Head of caudate nucleus (tissue), 42 donors: ENCODE measurements at places on chromosomes 11 and 22.

GRCh38 chr22:34225278-34225677 lies 305.0 kb upstream of the LARGE1 start:
- no peak for DNase-seq

DNA sequence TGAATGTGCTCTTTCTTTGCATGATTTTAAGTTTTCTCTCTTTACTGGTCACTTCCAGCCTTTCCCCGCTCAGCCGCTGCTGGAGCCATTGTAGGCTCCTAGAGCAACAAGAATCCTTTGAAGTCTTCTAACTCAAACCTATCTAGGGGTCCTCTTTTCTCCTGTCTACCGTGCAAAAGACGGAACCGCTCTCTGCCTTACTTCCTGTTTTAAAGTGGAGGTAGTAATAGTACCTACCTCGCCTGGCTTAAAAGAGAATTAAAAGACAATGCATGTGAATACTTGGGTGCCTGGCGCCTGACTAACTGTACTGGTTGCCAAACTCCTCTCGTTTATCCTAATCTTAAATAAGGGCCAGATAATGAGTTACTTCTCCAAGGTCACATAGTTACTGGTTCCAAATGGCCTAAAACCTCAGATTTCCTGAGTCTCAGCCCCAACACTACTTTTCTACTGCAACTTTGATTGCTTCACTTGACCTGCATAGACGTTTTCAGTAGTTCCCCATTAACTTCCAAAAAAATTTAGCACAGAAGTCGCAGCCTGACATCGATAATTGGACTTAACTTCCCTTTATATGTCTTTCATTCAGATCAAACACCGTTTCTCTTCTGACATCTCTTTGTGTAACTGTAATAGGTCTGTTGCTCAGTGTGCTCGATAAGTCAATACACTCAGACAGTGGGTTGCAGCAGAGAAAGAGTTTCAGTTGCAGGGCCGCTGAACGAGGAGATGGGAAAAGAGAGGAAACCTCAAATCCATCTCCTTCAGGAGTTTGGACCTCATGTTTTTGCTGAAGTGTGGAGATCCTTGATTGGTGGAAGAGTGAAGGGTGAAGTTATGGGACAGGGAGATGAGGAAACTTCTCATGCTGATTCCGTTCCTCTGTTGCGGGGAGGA lies 891 bp downstream of the SAMM50 start:
- no peak for DNase-seq

- no peak for DNase-seq
Measured at GRCh38 chr22:27507111-27507611, 294.4 kb downstream of the MN1 start.

GRCh38 chr11:1755692-1756561 lies 5.5 kb upstream of the IFITM10 start:
- DNase-seq = no peak

DNA sequence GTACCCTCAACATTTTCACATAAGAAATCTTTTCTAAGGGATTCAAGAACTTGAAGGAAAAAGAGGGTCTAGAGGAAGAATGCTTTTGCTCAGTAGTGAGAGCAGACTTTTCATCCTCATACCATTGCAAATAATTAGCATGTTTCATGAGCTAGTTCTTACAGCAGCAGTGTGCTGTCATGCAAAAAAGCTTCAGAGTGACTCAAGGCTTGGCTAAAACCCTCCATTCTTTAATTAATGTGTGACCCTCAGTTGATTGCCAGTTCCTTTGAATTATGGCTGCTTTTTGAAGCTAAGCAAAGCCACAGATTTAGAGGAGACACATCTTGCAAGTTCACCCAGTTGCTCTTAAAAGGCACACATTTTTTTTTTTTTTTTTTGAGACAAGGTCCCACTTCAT lies 36.6 kb upstream of the PCF11 start:
- DNase-seq = no peak

DNA sequence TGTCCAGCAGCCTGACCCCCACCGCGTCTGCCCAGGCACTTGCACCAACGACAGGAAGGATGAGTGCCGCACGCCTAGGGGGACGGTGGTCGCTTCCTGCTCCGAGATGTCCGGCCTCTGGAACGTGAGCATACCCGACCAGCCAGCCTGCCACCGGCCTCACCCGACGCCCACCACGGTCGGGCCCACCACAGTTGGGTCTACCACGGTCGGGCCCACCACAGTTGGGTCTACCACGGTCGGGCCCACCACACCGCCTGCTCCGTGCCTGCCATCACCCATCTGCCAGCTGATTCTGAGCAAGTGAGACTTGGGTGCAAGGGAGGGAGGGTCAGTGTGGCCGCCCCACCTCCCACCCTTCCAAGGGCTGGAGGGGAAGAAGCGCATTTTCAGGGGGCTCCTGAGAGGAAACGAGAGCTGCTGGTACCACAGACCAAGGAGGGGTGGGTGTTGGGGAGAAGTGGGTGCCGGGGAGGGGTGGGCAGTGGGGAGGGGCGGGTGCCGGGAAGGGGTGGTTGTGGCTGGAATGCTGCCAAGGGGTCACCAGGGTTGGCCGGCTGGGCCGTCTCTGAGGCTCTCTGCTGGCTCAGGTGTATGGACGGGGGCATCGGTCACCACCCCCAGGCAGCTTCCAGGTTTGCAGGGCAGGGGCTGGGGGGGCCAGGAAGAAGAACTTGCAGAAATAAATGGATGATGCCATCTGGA lies 27.7 kb upstream of the MUC5B start:
- no peak for DNase-seq

DNA sequence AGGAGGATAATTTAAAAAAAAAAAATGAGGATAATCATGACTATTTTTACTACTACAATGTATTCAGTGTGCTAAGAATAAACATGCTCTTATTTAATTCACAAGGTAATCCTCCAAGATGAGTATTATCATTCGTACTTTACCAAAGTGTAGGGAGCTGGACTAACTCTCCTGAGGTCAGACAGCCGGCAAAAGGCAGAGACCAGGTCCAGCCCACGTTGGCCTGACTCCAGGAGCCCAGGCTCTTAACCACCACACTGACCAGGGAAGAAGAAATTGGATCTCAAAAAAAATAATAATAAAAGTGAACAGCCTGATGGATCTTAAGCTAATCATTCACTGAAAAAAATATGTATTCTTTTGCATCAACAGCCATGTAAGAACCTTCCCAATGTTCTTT lies 25.2 kb downstream of the PLAAT3 start:
- DNase-seq = no peak

GRCh38 chr11:68473693-68474092 lies 13.1 kb downstream of the PPP6R3 start:
- no peak for DNase-seq

DNA sequence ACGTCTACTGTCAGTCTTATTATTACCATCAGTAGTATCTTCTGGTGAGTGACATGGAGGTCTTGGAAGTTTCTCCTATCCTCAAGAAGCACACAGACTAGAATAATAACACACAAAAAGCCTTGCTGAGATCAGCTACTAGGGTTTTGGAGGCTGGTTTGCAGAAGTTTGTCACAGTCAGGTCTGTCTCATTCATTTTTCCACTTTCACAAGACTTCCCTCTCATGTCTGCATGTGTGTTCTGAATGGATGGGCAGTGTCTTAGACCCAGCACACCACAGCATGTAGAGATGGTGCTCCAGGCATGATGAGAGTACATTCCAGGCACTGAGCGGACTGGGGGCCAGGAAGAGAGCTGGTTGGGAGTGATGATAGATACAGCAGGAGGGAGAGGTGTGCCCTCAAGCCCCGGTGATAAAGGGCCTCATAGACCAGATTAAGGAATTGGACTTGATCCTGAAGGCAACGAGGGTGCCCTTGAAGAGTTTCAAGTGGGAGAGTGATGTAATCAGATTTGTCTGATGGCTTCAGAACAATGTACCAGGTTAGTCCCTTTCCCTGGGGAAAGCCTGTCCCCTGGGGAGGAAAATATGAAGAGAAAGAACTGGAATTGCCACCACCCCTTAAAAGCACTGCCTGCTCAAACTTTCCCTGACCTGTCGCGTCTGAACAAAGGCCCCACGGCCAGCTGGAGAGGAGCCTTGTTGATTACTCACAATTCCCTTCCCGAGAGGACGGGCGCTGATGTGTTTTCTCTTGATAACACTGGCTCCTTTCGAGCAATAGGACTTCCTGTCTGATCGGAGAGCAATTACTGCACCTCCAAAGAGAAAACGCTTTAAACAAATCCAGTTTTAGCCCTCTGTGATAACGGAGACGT lies 45.1 kb upstream of the LMO2 start:
- no peak for DNase-seq

DNA sequence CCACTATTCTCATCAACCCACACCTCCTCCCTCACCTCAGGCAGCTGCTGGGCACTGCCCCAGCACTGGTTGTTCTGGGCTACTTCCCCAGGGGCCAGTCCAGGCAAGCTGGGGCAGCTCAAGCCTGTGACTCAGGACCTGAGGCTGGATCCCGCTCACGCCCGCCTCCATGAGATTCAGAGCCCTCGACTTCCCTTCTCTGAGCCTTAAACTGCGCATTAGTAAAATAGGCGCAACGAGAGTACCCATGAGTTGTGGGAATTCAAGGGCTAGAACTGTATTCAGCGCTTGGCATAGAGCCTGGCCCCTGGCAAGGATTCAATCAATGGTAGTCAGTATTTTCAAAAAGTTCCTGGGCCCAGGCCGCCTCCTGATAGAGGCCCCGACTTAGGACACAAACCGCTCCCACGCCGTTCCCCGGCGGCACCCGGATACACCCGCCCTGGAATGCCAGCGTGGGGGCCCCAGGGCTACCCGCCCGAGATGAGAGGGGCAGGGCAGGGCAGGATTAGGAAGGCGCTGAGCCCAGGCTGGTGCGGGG lies 723 bp upstream of the CD82 start:
- peak; percentile 28 for DNase-seq

- no peak for DNase-seq
Measured at GRCh38 chr22:39598017-39598965, 27.7 kb downstream of the CACNA1I start.

DNA sequence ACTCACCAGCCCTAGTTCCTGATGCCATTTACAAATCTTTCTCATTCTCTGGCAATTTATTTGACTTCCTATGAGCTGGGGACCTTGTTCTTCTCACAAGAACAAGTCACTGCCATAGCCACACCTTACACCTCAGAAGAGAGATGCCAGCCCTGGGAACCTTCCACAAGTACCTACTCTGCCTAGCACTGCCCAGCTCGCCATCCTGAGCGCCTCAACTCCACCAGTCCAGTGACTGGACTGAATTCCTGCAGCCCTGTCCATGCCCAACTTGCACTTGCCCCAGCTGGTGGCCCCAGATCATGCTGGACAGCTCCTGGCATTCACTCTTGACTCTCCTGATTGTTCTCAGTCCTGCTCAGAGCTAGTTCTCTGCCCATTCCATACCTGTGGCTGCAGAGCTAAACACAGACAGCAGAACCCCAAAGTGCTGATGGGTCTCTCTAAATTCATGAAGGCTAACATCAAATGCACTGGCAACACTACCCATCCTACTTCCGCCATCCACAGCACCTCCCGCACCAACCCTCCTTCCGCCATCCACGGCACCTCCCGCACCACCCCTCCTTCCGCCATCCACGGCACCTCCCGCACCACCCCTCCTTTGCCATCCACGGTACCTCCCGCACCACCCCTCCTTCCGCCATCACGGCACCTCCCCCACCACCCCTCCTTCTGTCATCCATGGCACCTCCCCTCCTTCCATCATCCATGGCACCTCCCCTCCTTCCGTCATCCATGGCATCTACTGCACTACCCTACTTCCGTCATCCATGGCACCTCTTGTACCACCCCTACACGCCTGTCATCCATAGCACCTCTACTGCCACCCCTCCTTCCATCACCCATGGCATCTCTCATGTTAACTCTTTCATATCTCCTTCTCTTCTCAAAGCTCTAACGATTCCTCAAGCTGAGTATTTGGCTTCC lies 23.6 kb upstream of the SLC25A1 start:
- no peak for DNase-seq

- no peak for DNase-seq
Measured at GRCh38 chr22:27129266-27129665, 471.9 kb downstream of the MIAT start.

DNA sequence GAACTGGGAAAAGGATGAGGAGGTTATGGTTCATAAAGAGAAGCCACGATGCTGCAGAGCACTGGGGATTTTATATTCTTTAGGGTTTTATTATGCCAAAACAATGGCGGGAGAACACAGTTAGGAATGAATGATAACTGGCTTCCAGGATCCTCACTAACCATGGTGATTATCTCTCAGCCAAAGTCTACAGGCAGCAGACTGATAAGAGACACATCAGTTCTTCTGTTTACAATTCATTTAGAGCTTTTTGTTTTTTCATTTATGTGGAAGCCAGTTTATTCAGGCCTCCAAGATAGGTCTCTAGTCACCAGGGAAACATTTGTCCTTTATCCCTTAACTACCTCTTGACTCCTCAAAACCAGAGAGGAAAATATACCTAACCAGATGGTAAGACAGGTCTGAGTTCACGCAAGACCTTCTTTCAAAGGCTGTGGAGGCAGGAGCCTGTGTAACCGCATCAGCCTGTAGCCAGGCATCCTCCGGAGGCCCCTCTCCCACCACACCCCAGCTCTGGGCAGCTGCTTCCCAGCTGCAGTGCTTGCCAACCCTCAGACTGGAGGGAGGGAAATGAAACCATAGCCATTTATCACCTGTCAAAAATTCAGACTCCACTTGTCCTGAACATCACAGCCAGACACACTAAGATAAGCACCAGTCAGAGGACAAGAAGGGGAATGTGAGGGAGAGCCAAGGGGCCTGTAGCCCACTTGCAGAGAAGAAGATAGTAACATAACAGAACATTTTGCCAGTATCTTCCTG lies 57.2 kb upstream of the FAM181B start:
- no peak for DNase-seq

GRCh38 chr11:65473278-65473860 lies 25.5 kb upstream of the MALAT1 start:
- DNase-seq = no peak

GRCh38 chr11:44690651-44691050 lies 36.1 kb upstream of the TSPAN18 start:
- no peak for DNase-seq

GRCh38 chr11:128608746-128609407 lies 21.5 kb upstream of the ETS1 start:
- DNase-seq = no peak

- no peak for DNase-seq
Measured at GRCh38 chr11:126637795-126638175, 282.3 kb downstream of the ST3GAL4 start.
